ENCODE measurements at places on chromosomes 13 and 19.

- DNase-seq: no peak
Measured at GRCh38 chr13:21501686-21502085, 42.6 kb upstream of the ZDHHC20 start.

DNA sequence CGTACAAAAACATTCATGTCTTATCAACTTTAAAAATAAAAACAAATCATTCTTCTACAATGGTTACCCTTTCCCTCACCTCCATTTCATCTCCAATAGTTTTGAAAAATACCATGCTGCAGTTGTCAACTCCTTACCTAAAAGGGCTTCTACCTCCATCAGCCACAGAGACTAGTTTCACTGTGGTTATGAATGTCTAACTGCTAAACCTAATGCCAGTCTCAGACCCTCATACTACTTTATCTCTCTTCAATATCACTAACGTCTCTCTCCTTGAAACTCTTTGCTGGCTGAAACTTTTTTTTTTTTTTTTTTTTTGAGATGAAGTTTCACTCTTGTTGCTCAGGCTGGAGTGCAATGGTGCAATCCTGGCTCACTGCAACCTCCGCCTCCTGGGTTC, 27.1 kb downstream of the LNX2 start:
- DNase-seq: no peak

- DNase-seq: no peak
Measured at GRCh38 chr13:60590800-60591747, 194.1 kb downstream of the TDRD3 start.

- no peak for DNase-seq
Measured at GRCh38 chr13:43725460-43725859, 61.3 kb downstream of the ENOX1 start.

- no peak for DNase-seq
Measured at GRCh38 chr13:23632048-23632582, 61.9 kb downstream of the TNFRSF19 start.

DNA sequence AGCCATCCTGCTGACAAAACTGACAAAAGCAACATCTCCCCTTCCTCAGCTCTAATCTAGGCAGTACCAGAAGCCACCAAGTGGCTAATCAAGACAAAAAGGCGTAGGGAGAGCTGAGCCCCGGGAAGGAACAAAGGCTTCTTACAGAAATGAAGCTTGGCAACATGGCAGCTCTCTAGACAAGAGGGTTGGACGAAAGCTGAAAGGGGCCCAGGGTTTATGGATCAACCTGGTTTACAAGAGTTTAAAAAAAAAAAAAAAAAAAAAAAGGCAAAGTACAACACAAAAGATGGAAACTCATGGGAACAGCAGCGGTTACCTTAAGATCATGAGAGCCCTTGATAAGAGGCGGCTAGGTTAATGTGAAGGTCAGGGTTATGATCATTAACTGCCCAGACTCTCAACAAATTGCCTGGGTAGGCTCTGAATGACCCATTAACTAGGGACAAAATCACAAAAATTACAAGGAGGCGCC, 14.0 kb downstream of the ZC3H4 start:
- no peak for DNase-seq

GRCh38 chr13:66655847-66656454, 574.2 kb downstream of the PCDH9 start:
- DNase-seq: peak; percentile 31

- DNase-seq: peak; percentile 26
Measured at GRCh38 chr19:18436671-18437490, 1.1 kb downstream of the ISYNA1 start.

DNA sequence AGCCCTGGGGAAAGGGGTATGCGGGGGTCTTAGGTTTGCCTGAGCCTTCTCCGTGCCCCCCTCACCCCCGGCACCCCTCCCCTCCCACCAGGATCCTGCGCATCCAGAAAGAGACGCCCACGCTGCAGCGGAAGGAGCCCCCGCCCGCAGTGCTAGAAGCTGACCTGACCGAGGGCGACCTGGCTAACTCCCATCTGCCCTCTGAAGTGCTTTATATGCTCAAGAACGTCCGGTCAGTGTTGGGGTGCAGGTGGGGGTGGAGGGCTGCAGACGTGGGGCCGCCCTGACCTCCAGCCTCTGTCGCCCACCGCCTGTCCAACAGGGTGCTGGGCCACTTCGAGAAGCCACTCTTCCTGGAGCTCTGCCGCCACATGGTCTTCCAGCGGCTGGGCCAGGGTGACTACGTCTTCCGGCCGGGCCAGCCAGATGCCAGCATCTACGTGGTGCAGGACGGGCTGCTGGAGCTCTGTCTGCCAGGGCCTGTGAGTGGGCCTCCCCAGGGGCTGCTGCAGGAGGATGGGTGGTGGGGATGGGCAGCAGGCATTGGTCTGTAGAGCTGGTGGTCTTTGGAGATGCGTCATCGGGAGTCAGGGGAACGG, 4.4 kb downstream of the PNPLA6 start:
- no peak for DNase-seq

DNA sequence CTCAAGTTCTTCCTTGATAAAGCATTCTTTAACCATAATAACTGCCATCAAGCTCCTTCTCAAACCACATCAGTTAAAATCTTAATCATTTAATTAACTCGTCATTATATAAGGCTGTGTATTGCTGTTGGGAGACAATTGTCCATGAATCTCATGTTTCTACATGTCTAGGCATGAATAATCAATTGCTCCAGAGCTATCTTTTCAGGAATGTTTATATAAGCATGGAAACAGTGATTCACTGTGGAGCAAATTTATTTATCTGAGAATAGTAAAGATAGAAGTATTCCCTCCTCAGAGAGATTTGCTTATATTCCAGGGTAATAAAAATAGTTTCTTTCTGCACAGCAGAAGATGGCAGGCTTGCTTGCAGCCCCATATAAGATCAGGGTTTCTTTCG, 71.1 kb downstream of the CBY2 start:
- DNase-seq: no peak

GRCh38 chr19:58428617-58429016, 11.3 kb downstream of the ZNF132 start:
- DNase-seq: no peak

DNA sequence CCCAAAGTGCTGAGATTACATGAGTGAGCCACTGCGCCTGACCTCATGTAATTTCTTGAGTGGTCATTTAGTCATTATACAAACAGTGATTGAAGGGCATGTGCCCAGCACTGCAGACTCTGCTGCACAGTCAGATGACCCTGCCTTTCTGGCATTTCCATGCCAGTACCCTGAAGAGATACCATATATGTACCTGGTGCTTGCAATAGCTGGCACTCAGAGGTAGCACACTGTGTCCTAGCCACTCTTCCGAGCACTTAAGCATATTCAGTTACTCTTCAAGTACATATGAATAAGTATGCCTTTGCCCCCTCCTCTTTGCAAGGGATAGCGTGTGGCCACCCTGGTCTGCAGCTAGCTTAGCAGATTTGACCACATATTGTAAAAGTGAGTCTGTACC, 15.5 kb downstream of the STX10 start:
- no peak for DNase-seq

DNA sequence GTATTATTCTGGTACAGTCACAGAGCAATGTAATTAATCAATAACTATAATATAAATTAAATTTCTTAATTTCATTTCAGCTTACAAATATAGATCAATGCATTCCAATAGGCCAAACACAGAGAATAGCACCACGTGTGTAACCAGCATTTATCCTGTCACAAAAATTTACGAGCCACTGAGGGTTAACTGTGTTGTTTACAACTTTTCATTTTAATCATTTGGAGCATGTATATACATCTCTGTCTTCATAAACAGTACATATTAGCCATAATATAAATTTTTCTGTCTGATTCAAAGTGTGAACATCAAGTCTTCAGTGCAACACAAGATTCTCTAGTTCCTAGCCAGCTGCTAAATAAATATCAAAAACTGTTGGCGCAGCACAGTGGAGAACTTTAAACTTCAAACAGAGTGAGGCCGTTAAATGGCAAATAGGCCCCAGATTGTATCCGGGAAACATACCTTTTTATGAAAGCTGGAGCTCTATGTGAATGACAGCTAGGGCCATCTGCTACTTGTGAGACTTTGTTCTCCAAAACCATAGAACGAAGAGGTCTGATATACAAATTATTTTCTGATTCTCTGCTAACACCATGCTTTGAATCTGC, 105.1 kb downstream of the TBC1D4 start:
- no peak for DNase-seq

DNA sequence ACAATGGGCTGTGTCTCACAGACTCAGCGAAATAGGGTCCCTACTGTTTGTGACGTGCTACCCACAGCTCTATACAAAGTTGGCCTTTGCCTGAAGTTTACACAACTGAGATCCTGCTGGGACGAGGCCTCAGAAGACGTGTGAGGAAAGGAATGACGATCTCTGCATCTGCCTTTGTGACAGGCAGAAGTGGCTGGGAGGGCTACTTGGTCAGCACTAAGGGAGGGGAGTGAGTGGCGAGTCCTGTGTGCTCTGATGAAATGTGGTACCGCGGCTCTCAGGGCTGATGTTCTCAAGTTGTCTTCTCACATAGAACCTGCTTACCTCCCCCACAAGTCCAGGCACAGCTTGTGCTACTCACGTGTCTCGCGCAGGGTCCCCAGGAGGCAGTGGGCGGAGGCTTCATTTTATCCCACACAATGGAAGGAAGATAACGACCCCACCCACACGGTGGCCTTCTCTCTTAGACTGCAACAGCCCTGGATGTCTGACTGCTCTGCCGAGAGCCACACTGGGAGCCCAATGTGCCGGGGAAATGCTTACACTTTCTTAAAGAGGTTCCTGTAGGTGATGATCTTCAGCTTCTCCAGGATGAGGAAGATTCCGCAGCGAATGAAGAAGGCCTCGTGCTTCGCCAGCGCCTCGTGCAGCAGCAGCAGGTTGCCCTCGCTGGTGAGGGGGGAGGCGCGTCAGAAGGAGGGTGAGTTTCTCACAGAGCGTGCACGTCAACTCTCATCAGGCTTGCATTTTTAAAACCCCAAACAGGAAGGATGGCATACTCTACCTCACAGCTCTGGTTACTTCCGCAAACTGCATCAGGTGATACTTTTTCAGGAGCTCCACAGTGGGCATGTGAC, 21.2 kb downstream of the PROZ start:
- DNase-seq: no peak

- DNase-seq: no peak
Measured at GRCh38 chr13:20637811-20638210, 65.7 kb upstream of the IL17D start.

DNA sequence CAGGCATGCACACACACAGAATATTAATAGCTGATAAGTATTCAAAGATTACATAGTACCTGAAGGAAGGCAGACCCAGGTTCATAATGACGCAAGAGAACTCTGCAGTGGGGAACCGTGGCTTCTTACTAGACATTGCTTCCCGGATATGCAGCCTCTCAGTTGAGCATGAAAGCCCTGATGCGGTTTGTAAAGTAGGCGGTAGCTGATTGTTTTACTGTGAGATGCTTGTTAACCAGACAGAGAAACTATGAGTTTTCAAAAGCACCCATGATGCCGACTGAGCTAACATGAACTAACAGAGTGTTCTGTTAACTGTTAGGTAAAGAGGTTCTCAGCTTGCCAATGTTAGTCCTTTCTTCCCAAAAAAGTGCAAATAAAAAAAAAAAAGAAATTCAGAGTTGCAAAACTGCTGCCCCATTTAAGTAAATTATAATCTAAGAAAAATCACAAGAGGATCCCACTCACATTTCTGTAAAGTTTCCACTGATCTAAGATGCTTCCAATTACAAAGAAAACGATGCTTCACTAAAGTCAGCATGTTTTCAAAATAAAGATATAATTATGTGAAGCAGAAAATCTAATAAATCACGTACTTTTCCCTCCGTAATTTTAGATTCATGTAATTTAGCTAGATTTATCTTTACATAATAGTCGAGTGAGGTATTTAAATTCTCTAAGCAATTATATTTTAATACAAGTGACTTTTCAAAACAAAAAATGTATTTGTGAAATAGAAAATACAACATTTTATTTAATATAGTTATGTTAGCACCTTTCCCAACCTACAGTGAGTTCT, 2.2 kb downstream of the FLT1 start:
- no peak for DNase-seq

GRCh38 chr13:70043685-70044084, 63.9 kb upstream of the ATXN8OS start:
- DNase-seq: no peak

- no peak for DNase-seq
Measured at GRCh38 chr19:480016-480855, 16.1 kb upstream of the MADCAM1 start.

DNA sequence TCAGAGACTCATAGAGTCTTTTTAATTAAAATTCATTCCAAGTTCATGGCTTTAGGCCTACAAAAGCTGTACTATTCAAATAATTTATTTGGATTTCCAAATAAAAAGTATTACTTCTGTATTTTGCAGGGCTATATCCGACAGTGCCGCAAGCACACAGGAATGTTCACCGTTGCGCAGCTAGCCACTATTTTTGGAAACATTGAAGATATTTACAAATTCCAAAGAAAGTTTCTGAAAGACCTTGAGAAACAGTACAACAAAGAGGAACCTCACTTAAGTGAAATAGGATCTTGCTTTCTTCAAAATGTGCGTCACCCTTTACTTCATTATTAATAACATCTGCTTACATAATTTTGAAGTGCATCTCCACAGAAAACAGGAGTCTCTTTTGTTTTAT, 20.5 kb upstream of the C1QTNF9 start:
- DNase-seq: no peak

GRCh38 chr19:17706750-17707181, 12.5 kb upstream of the MAP1S start:
- no peak for DNase-seq

Measured in SHP77 treated with DMSO at 0.1 percent for 48 hours (cell line).